ENCODE measurements at places on chromosomes 7 and 10.

GRCh38 chr7:39656415-39656814 is 33.0 kb downstream of the RALA start:
- no peak for DNase-seq

DNA sequence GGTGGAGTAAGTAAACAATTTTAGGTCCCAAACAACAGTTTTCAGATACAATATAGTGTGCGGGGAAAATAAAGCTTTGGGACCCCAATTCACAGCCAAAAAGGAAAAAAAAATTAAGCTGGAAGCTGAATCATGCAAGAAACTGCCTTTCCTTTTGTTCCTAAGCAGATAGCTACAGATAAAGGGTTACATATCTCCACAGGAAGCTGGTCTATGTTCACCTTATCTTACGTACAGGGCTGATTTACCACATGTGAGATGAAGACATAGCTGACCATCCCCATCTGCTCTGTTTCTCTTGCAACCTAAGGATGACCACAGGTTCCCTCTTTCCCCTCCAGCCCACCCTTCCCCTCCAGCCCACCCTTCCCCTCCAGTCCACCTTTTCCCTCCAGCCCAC is 14.2 kb upstream of the PFKP start:
- DNase-seq: no peak

GRCh38 chr10:59793919-59794318 is 40.7 kb upstream of the MRLN start:
- DNase-seq: no peak

GRCh38 chr10:103833731-103834365 is 21.5 kb downstream of the SH3PXD2A start:
- no peak for DNase-seq

DNA sequence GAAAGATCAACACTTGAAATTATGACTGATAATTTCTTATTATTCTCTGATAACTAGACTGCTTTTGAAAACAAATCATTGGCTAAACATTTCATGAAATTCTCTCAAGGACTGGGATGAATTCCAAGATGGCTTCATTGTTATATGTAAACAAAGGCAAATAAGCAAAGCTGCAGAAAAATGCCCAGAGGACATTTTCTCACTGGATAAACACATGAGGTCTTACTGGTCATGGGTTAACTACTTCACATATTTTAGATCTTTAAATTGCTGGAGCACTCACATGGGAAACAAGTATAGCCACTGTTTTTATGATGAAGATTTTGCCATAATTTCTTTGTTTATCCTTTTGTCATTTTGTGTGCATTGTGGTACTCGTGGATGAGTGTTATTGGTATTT is 239.1 kb downstream of the PHF14 start:
- no peak for DNase-seq

DNA sequence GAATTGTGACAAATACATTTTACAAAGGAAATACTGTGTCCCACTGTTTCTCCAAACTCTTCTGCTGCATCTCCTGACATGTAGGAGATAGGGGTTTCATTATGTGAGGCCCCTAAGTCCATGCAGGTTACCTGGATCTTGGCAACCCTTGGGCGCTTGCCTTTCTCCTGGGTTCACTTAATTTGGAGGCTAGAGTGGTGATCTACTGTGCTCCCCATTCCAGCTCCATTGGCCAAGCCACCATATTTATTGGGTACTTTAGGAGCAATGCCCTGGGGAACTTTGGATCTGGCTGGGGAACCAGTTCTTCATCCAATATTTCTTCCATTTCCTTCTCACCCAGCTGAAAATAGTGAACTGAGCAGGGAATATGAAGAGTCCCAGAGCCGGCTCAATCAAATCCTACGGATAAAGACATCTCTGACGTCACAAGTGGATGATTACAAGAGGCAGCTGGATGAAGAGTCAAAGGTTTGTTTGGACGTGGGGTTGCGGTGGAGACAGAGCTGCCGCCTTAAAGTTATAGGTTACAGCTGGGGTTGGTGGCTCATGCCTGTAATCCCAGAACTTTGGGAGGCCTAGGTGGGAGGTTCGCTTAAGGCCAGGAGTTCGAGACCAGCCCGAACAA is 18.5 kb downstream of the MYH16 start:
- no peak for DNase-seq

DNA sequence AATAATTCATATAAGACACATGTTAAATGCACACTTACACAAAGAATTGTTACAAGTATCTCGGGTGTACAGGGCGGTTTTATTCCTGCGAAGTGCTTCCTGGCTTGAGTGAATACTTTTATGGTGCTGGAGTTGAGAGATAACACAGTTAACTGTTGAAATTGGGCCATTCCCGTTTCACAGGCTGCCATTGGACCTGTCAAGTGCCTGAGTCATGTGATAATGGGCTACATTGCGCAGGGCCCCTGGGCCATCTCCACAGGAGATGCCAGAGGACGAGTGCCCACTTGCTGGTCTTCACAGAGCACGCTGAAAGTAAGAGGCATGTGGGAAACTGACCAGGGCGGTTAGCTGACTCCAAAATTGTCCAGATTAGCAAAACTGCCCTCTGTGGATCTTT is 4.8 kb downstream of the FBH1 start:
- DNase-seq: no peak

DNA sequence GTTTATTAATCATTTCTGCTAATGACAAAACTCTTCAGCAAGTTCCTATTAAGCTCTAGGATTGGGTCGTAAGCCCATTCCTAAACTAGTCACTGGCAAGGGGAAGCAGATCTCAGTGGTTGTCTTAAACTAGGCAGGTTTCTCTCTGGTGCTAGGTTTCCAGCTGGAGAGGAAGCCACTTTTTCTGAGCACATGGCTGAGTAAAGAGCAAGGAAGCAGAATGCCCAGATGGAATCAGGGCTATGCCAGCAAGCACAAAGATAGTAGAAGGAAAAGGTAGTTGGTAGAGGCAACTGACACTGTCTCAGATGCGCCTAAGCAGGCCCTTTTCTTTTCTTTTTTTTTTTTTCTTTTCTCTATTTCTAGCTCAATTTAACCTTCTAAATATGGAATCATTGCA is 224.9 kb downstream of the EXOC4 start:
- DNase-seq: no peak

- DNase-seq: no peak
These were observed 6.0 kb downstream of the ASB4 start for GRCh38 chr7:95491634-95492314.

- no peak for DNase-seq
These were observed 400.1 kb upstream of the NRP1 start for GRCh38 chr10:33734393-33735155.

DNA sequence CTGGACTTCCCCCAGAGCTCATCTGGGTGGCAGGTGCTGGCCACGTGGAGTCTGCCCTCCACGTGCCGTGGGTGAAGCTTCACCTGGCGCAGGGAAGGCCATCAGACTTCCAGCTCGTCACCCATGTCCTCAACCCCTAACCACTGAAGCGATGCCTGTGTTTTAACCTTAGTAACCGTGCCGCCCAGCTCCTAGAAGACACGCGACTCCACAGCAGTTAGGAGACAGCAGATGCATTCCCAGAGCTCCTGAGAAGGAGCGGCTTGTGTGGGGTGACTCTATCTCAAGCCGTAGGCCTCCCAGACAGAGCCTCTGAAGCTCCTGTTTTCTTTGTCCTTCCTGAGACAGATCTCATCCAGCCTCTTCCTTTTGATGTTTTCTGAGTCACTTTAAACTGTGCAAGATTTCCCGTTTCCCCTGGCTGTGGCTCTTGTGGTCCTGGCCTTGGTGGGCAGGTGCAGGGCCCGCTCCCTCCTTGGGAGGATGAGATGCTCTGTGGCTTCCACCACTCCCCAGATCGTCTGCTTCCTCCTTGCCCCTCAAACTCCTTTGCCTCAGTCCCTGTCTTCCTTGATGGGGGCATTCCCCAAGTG is 41.4 kb upstream of the AP5Z1 start:
- no peak for DNase-seq

- DNase-seq: no peak
These were observed 119.0 kb downstream of the PTPN20 start for GRCh38 chr10:47030191-47030703.

DNA sequence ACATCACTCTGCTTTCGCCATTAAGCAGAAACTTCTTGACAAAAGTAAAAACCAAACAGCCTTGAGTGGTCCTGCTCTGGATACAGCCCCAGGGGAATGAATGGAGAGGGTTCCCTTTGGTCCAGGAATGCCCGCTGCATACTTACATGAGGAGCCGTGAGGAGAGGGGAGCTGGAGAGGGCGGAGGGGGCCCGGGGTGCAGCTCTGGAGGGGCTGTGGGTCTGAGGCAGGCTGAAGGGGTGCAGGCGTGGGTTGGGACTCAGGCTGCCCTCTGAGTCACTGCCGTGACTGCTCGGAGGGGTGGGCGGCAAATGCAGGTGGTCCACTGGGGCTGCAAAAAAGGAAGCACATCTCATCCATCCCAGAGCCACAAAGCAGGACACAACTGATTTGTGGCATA is 61.3 kb upstream of the DGKI start:
- DNase-seq: no peak

DNA sequence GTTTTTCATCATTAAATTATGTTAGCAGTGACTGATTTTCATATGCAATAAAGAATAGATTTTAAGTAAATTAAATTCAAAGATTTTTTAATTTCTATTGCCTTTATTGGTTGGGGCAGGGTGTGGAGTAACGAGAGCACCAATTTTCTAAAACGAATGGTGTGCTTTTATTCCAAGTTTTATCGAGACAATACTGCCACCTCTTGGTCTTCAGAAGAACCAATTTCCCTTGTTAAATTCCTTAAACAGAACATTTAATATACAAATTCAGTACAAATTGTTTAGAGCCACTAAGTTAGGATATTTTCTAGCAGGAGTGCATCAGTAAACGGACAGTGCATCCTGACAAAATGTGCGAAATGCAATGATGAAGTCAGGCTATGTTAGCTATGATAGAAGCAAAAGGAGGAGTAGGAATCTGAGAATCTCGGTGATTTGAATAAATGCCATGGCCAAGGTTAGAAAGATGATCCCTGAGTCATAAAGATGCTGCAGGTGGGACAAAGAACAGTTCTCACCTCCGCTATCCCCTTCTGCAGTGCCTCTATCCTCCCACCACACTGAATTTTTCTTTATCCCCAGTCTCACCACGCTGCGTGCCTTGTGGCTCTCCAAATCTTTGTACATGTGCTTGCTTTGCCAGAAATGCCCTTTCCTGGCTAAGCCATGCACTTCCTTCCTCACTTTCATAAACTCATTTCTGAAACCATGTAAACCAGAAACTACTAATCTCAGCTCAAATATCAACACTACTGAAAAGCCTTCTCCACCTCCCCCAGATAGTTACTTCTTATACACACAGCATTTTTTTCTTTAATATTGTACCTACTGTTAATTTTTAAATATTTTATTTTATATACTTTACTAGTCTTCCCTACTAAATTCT is 31.9 kb upstream of the AGBL3 start:
- no peak for DNase-seq

DNA sequence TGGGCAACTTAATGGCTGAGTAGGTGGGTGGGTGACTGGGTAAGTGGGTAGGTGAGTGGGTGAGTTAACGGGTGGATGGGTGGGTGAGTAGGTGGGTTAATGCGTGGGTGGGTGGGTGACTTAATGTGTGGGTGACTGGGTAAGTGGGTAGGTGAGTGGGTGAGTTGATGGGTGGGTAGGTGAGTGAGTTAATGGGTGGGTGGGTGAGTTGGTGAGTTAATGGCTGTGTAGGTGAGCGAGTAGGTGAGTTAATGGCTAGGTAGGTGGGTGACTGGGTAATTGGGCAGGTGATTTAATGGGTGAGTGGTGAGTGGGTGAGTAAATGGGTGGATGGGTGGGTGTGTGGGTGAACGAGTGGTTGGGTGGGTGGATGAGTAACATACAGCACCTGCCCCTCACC is 243.0 kb upstream of the MGMT start:
- DNase-seq: no peak

DNA sequence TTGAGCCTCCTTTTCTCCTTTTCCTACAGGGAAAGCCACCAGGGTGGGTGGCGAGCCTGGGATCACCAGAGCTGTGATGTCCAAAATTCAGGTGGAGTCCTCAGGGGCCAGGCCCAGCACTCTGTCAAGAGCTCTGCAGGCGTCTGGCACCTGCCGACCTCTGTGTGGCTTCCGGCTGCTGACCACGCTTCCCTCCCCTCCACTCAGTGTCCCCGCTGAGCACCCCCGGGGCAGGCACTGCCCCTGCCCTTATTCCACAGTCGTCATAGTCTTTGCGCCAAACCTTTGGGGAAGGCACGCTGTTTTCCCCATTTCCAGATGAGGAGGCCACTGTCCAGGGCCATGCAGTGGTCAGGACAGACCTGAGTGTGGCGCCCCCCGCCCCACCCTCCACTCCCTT is 7.5 kb downstream of the MTG1 start:
- no peak for DNase-seq

DNA sequence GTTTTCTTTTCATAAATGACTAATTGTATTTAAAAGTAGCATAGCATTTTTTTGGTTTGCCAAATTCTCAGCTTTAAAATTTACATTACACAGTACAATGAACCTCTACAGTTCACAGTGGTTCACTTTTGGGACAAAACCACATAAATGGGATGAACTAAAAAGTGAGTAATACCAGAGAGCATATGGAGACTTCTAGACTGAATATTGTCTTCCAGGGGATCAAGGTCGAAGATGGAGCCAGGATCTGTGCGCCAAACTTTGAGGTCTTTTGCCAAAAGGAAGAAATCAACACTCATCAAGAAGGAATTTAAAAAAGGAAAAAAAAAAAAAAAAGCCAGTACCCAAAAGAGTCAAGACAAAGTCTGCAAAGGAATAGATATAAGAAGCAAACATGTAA is 87.5 kb downstream of the NEBL start:
- no peak for DNase-seq

GRCh38 chr7:106257752-106258151 is 27.0 kb downstream of the NAMPT start:
- DNase-seq: no peak

DNA sequence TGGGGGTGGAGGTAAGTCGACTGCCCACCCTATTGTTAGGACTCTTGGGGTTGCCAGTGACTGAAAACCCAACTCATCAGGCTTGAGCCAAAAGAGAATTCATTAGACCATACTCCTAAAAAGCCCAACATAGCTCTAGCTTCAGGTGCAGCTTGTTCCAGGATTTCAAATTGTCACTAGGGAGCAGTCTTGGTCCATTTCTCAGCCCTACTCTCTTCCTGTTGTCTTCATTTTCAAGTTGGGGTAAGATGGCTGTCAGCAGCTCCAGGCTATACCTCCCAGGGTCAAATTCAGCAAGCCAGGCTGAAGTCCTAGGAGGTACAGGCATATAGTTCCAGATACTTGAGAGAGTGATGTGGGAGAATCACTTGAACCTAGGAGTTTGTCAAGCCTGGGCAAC is 14.9 kb upstream of the COL13A1 start:
- no peak for DNase-seq

- DNase-seq: no peak
These were observed 18.9 kb downstream of the RCC1L start for GRCh38 chr7:75054744-75055143.
